Stimulated activated CD4-positive, alpha-beta T cell treated with anti-CD3 and anti-CD28 coated beads, Interleukin-4, amount 100 ng/mL, for 4 hours (primary cell): ENCODE measurements at places on chromosomes 12 and 14.

DNA sequence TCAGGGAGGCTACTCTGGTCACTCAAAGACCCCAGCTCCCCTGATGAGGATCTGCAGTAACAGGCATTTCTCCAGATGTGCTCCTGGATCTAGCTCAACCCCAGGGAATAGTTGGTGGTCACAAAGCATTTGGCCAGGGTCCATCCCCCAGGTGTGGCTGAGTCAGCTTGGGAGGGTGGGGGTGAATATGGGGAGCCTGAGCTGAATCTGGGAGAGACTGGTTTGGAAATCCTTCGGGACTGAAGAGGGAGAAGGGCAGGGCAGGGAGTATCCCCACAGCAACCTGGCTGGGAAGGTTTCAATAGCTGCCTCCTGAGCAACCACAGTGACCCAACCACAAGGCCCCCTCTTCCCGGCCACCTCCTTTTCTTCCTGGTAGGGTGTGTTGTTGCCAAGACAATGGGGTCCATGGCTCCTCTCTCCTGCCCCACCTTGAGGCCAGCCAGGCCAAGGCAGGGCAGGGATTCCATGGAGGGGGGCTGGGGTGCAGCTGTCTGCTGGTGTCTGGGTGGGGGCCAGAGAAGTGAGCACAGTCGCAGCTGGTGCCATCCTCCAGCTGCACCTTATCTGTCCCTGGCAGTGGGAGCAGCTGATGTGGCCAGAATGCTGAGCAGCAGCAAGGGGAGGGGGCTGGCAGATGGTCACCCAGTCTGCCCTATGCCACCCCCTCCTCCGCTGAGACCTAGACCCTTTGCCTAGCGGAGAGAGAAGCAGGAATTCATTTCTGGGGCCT, 5.5 kb downstream of the ASIC1 start:
- no peak for DNase-seq

DNA sequence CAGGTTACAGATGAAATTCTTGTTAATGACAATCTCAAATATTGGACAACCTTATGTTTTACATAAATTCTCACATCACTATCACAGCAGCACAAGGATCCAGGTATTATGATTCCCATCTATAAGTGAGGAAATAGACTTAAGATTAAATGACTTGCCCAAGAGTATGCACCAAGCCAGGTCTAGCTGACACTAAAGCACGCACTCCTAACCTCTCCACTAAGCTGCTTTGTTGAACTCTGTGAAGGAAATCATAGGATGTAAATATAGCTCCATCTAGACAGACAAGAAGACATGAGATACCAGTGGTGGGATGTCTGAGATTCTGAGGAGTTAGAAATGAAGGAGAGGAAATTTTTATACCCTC, 87.9 kb downstream of the PHLDA1 start:
- DNase-seq = no peak

- no peak for DNase-seq
Observed at GRCh38 chr12:41936333-41936732, 208.3 kb downstream of the GXYLT1 start.

DNA sequence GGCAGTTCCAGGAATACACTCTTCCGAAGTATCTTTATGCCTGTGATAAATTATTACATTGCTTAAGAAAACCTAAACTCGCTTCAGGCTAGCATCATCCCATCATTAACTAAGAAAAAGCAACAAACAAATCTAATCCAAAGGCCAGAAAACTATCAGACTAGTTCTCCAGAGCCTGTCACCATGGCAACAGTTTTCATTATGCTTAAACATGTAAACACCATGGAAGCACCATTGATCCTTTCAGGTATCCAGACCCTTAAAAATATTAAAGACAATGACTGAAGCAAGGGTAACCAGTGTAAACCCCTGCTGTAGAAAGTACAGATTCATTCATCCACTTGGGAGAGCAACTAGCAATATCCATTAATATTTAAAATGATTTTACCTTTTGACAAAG, 9.8 kb downstream of the DAD1 start:
- DNase-seq = no peak

DNA sequence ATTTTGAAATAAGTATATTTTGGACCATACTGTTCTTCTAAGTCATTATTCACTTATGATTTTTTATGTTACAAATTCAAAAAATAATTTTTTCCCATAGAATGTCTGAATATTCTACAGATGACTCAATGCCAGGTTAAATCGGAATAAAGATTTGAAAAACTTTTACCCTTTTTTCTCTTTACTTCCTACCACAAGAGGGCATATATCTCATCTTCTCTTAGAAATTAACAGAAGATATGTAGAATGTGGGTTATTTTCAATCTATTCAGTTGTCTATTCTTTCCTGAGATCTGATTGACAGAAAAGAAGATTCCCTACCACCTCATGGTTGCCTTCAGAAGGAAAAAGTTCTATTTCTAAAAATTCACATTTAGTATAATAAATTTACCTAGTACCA, 53.0 kb upstream of the KITLG start:
- no peak for DNase-seq

- DNase-seq = no peak
Observed at GRCh38 chr14:31677630-31678029, 116.4 kb downstream of the NUBPL start.

- no peak for DNase-seq
Observed at GRCh38 chr12:97645726-97646125, 183.1 kb downstream of the RMST start.

DNA sequence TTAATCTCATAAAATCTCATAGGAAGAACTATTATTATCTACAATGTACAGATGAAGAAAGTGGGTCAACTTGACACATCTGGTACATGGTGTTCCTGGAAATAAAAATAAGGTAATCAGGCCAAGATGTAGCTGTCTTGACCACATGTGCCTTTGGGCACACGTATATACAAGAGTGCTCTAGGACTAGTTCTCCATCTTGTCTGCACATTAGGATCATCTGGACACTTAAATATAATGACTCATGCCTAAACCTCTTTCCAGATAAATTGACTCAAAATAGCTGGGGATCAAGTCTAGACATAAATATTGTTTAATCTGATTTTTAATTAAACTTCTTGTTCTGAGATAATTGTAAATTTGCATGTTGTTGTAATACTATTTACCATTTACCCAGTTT, 182.6 kb downstream of the CNTN1 start:
- no peak for DNase-seq

GRCh38 chr12:1914114-1914911, 4.1 kb downstream of the CACNA2D4 start:
- DNase-seq = no peak

DNA sequence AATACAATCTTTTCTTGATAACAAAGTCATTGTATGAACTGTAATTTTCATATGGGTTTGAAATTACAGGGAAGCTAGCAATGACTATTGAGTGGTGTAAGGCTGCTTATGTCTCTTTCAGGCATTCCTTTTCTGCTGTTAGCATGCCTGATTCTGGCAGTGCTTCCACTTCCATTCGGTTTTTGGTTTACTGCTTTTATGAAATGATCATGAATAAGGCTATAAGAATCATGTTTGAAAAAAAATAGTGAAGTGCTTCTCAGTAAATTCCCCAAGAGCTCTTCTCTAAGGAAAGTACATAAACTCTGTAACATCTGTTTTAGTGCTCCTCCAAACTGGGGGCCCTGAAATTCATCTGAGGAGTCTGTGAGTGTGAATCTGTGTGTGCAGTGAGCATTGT, 434.0 kb upstream of the RGS6 start:
- no peak for DNase-seq

GRCh38 chr12:49946086-49946485, 4.5 kb upstream of the AQP2 start:
- DNase-seq = no peak

DNA sequence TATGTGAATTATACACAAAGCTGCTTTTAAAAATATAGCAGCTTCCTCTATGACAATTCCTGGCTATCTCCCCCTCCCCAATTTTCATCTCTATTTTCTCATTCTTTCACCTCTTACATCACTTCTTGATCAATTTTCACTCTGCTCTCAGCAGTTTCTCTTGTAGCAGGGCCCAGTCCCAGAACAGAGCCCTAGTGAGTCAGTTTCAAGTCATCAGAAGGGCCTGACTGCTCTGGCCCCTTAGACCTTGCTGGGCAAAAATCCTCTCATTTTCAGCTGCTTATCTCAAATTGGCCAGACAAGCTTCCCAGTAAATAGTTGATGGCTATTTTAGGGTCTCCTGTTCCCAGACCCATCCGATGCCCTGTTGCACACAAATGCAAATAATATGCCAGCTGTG, 101.4 kb downstream of the TTC7B start:
- DNase-seq = no peak

DNA sequence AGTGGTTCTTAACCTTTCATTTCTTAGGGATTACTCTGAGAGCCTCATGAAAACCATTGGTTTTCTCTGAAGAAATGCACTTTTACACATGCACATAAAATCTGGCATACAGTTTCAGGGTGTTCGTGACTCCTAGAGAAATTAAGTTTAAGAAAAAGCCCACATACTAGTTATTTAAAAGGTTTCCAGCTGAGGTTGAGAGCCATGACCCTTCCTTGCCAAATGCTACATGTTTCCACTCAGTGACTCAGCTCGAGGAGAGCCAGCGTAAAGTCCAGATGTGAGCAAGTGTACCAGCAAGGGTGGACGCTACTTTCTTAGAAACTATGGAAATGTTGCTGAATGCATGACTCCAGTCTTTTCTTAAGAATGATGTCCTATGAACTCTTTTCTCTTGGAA, 42.7 kb upstream of the FLRT2 start:
- no peak for DNase-seq

DNA sequence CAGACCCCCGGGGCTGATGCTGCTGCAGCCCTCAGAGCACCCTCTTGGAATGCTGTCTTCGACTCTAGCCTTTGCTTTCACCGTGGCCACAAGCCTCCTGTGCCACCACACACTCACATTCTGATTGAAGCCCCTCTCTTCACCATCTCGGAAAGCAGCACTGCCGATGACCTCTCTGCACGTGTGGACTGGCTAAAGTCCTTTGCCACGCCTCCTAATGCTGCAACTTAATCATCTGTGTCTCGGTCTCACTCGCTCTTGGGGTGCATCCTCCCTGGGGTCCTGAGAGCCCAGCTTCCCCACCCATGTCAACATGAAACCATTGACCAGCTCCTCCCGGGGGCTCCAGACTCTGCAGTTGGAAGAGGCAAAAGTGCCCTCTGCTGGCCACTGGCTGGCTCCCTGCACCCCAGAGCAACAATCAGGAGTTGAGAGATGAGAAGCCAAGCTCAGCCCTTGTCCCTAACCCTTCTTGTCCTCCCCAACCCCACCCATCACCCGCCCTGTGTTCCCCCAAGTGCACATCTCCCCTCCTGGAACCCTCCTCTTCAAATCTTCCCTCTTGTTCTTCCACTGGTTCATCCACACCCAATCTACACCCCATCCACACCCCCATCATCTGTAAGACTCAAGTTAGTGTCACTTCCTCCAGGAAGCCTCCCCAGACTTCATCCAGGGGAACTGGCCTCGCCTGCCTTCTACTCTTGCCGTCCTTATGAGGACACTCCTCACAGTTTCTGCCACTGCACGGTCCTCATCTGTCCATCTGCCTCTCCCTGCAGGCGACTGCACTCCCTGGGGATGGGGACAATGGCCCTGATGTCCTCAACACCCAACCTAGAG, 23.6 kb upstream of the FAM181A start:
- DNase-seq = no peak

DNA sequence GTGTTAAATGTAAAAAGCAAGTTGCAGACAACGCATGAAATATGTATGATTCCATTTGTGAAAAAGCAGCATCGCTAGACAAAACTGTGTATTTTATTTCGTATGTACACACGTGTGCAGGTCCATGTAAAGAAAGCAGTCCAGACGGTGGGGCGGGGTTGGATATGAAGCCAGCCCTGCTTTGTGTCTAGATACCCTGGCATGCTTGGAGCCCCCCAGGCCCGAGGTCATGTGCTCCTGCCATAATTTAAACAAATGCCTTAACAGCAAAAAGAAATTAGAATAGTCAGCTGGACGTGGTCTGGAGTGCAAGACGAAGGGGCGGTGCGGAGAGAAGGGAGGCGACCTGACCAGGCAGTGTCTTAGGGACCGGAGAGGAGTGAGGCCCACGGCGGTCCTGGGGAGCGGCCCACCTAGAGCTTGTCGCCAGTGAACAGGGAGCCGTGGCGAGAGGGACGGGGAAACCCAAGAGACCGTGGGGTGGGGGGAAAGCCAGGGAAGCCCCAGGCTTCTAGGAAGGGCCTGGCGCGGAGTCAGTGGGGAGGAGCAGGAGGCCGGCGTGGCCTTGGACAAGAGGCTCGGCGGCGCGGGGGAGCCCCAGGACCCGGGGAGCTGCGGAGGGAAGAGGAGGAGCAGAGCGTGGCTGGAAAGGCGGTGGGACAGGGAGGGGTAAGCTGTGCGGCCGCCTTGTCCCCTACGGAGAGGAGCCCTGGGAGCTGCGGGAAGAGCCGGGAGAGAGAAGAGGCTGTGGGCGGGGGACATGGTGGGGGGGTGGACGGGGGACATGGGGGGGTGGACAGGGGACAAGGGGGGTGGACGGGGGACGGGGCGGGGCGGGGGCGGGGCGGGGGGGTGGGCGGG, 118.5 kb upstream of the C14orf180 start:
- no peak for DNase-seq

DNA sequence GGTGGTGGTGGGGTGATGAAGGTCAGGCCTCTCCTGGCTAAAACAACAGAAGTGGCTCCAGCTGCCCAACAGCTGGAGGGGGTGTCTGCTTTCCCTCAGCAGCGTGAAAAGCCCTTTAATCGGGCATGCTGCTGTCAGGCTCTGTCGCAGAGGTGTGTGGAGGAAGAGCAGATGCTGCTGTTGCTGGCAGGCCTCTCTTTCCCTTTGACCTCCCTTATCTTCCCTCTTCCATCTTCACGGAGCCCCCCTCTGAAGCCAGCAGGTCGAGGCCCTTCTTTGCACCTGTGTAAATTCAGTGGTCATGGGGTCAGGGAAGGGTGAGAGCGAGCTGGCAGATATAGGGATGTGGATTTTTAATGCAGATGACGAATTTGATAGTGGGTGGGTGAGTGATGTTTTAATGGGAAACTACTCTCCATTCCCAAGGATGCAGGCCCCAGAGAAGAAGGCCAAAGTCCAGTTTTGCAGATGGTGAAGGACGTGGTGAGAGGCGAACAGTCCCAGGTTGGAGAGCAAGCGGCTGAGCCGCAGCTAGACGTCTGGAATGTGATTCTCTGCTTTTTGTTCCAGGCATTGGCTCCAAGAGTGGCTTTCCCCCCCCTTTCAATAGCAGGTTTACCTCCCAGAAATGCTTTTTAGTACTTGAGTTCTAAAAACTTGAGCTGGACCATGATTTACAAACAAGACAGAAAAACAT, 64.0 kb downstream of the SMOC1 start:
- DNase-seq = no peak

GRCh38 chr12:124771462-124772288, 92.0 kb downstream of the SCARB1 start:
- DNase-seq = peak; percentile 89

- DNase-seq = peak; percentile 24
Observed at GRCh38 chr12:64824500-64825142, at the start of gene TBC1D30. TSS of gene TBC1D30 (plus strand) at chr12:64824647. CDS start at chr12:64824880, 233 bp downstream.

- no peak for DNase-seq
Observed at GRCh38 chr12:62848418-62848817, 86.5 kb downstream of the PPM1H start.

GRCh38 chr14:48890333-48890732, 695.8 kb downstream of the RPS29 start:
- no peak for DNase-seq

GRCh38 chr12:113936460-113936859, 29.7 kb downstream of the RBM19 start:
- no peak for DNase-seq

GRCh38 chr12:76872415-76872814, 6.4 kb downstream of the CSRP2 start:
- no peak for DNase-seq

GRCh38 chr14:105076296-105076804, 11.1 kb upstream of the GPR132 start:
- no peak for DNase-seq

- no peak for DNase-seq
Observed at GRCh38 chr14:70665448-70666360, 24.0 kb downstream of the TTC9 start.

- no peak for DNase-seq
Observed at GRCh38 chr12:69897744-69898143, 72.7 kb downstream of the MYRFL start.
